Activated T-cell treated with anti-CD3 and anti-CD28 coated beads for 24 hours (primary cell): ENCODE measurements at places on chromosomes 7 and 10.
A peak's percentile ranks its signal among the peaks of the same experiment; 100 is the strongest.

DNA sequence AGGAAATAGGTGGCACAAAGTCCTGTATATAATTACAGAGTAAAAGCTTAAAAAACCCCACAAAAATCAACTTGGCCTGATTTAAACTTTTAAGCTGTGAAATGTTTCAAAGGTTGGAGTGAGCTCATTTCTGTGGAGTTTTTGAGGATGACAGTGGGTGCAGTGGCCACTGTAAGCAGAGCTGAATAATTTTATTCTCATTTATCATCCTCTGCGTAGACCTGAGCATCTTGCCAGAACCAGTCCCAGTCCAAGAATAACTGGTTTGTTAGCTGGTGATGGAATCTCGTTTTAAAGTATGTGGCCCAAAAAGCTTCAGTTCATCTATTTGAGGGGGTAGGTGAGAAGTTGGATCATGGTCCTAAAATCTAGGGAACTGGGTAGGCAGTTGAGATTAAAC is 4.4 kb downstream of the BMPER start:
- no peak for DNase-seq

- DNase-seq: no peak
These were observed 2.2 kb downstream of the ARHGAP21 start for GRCh38 chr10:24721229-24722106.

GRCh38 chr10:129533281-129533680 is 66.2 kb downstream of the MGMT start:
- no peak for DNase-seq

DNA sequence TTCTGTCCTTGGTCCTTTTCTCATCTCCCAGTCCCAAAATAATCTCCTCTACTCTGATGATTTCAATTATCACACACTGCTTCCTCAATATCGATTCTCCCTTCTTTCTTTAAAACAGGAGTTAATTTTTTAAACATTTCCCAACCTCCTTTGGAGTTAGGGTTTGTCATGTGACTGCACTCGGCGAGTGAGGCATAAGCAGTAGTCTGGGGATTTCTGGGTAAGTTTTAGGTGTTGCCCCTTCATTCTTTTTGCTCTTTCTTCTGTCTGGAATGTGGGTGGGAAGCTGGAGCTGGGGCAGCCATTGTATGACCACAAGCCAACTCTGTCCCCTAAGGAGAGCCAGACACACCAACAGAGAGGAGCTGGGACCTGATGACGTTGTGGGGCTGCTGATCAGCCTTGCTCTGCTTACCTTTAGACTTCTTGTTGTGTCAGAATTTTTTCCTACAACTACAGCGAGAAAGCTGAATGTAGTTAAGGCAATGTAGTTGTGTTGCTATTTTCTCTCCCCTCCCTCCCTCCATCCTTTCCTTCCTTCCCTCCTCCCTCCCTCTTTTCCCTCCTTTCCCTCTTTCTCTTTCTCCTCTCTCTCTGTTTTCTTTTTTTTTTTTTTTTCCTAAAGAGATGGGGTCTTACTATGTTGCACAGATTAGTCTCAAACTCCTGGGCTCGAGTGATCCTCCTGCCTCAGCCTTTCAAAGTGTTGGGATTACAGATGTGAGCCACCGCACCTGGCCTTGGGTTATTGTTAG is 6.5 kb upstream of the TSPAN14 start:
- DNase-seq: no peak

DNA sequence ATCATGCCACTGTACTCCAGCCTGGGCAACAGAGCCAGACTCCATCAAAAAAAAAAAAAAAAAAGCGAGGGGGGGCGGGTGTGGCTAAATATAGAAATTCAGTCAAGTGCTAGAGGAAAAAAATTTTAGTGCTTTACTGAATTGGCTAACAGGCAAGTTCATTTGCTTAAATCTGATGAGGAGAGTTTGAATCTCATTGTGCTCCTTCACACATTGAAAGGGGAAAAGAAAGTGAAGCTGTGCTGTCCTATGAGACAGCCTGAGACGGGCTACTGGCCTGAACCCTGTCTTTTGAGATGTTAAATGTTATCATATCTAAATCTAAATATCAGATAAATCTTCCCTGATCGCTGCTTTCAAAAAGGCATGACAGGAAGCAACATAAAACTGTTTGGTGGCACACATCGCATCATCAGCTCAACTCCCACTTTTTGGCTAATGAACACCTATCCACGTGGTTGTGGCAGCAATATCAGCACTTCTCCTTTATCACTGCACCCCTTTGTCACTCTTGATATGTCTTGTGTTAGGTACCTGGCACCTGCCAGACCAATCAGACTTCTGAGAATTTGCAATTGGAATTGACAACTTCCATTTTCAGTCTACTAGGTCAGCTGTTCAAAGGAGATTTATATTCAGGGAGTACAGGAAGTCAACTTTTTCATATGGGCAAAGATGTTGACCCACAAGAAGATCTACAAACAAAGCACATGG is 14.0 kb upstream of the IFIT1B start:
- DNase-seq: no peak

GRCh38 chr10:20966426-20966825 is 69.3 kb upstream of the NEBL start:
- no peak for DNase-seq

DNA sequence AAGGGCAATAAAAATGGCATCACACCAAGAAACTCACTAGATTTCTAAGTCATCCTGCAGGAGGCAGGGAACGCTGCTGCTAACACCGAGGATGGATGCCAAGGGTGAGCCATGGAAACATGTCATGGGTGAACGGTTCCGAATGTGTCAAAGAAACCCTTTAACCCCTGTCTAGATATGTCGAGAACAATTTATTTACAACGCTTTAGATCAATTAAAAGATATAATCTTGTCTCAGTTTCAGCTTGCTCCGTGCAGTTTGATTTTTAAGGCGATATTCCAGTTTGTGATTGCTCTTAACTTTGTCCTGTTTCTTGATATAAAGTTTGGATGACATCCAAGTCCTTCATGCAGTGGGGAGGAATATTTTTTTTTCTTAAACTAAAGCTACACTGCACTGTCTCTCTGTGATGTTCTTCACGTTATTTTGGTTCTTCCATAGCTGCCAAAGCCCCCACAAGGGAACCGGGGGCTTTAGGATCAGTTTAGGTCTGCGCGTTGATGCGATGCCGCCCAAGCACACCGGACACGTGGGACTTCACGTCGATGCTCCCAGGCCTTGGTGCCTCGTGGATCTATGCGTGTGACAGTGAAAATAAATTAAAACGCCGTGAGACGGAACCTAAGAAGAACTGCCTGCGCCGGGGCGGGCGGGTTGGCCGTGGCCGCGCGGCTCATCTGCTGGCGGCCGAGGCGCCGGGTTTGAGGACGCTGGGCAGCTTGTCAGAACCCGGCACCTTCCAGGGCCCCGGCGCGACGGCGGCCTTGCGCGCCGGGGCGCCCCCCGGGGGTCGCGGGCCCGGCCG is 220.3 kb downstream of the PHTF2 start:
- DNase-seq: no peak

GRCh38 chr10:126041804-126042231 is 145.5 kb downstream of the FANK1 start:
- peak; percentile 57 for DNase-seq

GRCh38 chr10:11320809-11321520 is 290.5 kb downstream of the USP6NL start:
- DNase-seq: no peak

DNA sequence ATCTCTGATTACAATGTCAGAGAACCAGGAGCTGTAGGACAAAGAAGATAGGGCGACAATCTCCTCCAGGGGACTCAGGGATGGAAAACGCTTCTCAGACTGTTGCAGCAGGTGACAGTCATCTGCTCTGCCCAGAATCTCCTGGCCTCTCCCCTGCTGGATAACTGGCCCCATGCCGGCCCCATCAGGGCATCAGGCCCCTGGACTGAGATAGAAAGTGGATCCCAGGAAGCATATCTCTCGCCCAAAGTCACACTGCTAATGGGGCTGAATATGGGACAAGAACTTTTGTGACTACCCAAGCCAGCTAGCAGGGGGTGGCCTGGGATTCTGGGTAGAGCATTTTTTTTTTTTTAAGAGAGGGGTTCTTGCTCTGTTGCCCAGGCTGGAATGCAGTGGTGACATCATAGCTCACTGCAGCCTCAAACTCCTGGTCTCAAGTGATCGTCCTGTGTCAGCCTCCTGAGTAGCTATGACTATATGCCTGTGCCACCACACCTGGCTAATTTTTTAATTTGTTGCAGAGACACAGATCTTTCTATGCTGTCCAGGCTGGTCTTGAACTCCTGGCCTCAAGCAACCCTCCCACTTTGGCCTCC is 20.5 kb upstream of the MLXIPL start:
- DNase-seq: no peak

- no peak for DNase-seq
These were observed 16.7 kb downstream of the WDR91 start for GRCh38 chr7:135194494-135195095.

GRCh38 chr10:79358811-79359210 is 11.5 kb downstream of the PPIF start:
- DNase-seq: no peak

DNA sequence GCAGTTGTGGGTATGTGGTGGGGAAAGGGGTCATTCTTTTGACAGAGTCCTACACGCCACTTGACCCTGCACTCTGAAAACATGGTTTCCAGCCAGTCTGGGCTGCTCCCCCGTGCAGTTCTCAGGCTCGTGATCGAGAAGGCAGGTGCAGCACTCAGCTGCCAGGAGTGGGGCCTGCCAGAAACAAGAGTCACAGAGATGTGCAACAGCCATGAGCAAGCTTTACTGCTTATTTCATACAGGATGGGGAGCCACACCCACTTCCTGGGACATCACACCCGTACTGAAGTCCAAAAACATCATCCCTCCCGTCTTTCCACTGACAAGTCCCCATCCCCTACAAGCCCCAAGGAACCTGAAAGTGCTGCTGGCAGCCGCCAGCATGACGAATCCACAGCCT is 9.3 kb downstream of the ATG9B start:
- no peak for DNase-seq

DNA sequence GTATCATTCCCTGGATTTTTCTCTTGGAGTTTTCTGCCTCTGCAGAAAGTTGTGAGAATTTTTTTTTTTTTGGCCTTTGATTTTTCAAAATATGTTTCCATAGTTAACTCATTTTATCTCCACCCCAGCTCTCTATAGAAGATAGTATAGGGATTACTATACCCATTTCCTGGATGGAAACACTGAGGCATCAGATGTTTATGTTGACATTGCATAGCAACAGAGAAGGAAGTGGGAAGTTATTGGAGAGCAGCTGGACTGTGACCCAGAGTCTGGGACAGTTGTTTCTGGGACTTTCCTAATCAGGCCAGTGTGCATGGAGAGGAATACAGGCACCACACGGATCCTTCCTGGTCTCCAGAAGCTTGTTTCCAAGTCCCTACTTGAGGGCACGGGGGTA is 158.0 kb downstream of the CDH23 start:
- no peak for DNase-seq

- no peak for DNase-seq
These were observed 5.3 kb upstream of the SCIN start for GRCh38 chr7:12564996-12565764.

DNA sequence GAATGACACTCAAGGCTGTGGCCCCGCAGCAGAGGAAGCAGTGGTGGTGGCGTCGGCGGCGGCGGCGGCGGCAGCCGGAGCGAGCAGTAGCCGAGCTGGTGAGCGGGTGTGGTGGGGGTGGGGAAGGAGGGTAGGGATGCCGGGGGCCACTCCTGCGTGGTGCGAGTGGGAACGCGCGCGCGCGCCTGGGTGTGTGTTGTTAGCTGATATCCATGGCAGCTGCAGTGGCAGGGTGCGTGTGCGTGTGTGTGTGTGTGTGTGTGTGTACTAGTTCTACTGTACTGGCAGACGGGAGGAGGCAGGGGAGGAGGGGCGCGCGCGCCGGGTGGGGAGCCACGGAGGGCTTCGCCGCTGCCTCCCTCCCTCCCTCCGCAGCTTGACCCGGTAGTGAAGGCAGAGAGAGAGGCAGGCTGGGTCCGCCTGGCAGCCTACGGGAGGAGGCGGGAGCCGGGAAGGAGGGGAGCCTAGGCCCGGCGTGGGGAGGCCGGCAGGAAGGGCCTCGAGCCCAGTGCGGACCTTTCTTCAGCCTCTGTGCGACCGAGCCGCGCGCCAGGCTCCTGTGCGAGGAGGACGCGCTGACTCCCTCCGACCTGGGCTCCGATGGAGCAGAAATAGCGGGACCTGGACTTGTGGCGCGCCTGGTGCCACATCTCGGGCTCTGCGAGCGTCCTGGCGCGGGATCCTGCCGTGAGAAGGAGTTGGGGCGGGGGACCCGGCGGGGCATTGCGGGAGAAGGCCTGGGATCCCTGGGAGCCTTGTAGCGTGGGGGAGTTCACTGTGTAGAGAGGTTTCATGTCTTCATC is at the start of gene MAGI2:
TSS of gene MAGI2 (minus strand) at position 110 of the 803 bp plus-strand sequence. CDS start 347 bp downstream, outside the sequence.
- no peak for DNase-seq

DNA sequence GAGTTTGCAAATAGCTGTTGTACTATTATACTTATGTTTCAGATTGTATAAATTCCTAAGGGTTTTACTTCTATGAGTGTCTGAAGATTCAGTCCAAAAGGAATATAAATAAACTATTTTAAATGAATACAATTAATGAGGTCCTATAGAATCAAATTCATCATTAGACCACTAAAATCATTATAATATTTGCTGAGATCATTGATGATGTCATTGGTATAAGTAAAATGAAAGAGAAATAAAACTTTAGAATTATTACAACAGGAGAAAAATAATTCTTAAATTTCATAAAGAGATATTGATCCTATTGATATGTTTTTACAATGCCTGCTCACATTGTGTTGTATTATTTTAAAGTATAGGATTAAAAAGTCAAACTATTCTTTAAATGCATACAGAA is 544.0 kb upstream of the ZWINT start:
- DNase-seq: no peak

DNA sequence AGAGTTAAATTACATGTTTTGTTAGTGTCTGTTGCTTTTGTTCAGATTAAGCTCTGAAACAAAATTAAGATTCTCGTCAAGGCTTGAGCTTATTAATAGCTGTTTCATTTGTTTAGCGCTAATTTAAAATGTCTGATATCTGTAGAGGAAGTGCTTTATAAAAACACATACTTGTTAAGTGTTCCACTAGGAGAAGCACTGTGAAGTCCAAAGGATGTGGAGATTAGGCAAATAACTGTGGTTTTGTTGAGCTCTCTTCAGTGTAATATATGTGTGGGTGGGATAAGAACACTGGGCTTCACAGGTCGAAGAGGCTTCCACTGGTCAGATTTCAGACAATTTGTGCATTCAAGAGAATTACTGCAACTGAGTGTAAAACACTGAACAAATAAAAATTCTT is 242.0 kb downstream of the AUTS2 start:
- DNase-seq: no peak

- no peak for DNase-seq
These were observed 29.1 kb downstream of the GPRIN2 start for GRCh38 chr10:46527241-46527811.
